Activated CD8-positive, alpha-beta memory T cell treated with anti-CD3 and anti-CD28 coated beads for 1 hour (primary cell): ENCODE measurements at places on chromosomes 5 and 9.

GRCh38 chr9:88733651-88734421, 198.9 kb downstream of the NXNL2 start:
- no peak for DNase-seq

GRCh38 chr5:142770650-142771609, 753 bp downstream of the ARHGAP26 start:
- DNase-seq: peak; percentile 11

- no peak for DNase-seq
Observed at GRCh38 chr5:129445379-129445778, 14.7 kb upstream of the ADAMTS19 start.

GRCh38 chr9:113872485-113873143, 3.5 kb upstream of the ZNF618 start:
- no peak for DNase-seq

DNA sequence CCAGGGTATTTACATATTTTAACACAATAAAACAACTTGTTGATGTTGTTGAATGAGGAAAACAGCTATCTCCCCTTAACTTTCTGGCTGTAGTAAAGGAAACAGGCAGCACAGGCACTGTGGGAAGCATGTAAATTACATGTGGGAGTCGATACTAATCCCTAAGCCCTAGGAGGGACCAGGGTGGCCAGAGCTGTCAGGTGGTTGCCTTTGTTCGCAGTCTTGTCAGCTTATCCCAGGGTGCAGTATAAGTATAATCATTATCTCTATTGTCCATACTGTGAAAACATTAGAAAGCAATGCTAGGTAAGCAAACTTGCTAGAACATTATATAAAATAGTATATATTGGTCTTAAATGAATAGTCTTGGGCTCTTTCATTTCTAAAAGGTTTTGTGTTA, 125.6 kb upstream of the RPS23 start:
- DNase-seq: no peak

DNA sequence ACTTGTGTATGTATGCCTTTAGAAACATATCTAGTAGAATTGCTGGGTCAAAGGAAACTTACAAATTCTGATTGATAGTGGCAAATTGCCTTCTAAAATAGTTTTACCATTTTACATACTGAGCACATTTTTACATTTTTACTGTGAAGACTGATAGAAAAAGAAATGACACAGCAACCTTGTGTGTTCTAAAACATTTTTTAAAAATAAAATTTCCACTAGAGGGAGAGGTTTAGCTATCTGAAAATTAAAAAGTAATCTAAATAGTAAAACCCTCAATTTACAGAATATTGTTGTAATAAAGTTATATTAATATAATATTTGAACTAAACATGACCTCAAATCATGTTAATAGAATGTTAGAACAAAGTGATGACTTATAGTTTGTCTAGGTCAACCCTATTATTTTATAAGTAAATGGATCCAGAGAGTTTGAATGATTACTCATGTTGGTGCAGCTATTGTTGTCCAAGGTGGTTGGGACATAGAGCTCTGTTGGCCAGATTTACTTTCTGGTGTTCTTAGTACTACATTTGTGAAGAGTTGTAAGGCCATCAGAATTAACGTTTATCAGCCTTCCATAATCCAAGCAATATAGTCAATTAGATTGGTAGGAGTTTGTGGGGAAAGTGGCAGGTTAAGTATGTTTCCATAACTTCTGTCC, 17.2 kb downstream of the CENPP start:
- no peak for DNase-seq

DNA sequence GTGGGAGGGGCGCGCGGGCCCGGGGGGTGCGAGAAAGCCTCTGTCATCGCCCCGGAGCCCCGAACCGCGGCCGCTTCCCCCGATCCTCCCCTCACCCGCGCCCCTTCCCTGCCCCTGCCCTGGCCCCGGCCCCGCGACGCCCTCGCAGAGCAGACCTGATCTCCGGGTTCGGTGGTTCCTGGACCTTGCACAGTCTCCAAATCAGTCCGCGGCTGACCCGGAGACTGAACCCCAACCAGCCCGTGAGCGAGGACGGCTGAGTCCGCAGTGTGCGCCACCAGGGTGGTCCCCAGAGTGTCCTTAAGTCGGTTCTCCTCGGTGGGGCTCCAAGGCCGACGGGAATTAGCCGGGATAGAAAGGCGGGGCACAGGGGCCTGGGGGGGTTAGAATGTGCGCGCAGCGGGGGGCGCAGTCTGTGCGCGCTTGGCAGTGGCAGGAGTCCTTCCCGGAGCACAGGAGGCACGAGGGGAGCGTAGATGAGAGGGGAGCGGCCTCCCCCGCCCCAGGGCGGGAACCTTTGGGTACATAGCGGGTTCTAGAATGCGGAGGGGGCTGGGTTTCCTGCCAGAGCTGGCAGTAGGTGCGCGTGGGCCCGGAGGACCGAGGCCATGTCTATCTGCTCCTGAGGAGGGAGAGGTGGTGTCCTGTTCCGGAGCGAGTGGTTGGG, 779 bp downstream of the PKN3 start:
- no peak for DNase-seq

- no peak for DNase-seq
Observed at GRCh38 chr5:5231576-5231975, 91.4 kb downstream of the ADAMTS16 start.

DNA sequence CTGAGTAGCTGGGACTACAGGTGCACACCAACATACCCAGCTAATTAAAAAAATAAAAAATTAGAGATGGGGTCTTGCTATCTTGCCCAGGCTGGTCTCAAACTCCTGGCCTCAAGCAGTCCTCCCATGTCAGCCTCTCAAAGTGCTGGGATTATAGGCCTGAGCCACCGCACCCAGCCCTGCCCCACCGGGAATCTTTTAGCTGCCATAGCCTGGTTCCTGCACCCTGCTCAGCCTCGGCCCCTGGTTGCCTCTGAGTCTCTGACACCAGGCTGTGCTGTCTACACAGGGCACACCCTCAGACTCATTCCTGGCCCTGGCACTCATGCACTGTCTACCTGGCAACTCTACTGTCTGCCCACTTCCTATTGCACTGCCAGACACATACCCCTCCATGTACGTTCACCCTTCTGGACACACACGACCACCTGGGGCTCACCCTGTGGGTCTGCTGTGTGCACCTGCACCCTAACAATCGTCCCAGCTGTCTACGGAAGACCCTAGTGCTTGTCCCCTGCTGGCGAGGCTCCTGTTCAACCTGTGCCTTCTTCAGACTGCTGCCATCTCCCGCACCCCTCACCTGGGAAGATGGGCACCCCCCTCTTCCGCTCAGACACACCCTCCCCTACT, 1.4 kb downstream of the PROP1 start:
- no peak for DNase-seq

DNA sequence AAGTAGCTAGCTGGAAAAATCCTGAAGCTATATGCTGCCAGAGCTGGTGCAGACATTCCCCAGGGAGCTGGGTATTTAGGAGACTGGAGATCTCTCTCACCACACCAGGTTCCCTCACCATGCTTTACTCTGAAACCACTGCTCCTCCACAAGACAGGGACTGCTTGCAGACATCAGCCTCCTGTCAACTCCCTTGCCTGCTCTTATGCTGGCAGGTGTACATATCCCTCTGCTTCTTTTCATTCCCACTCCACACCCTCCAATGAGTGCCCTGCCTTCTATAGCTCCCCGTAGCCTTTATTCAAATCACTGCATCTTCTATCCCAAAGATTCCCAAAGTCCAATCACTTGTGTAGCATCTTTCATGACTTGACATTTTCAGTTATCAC, 380.7 kb downstream of the NFIB start:
- no peak for DNase-seq

DNA sequence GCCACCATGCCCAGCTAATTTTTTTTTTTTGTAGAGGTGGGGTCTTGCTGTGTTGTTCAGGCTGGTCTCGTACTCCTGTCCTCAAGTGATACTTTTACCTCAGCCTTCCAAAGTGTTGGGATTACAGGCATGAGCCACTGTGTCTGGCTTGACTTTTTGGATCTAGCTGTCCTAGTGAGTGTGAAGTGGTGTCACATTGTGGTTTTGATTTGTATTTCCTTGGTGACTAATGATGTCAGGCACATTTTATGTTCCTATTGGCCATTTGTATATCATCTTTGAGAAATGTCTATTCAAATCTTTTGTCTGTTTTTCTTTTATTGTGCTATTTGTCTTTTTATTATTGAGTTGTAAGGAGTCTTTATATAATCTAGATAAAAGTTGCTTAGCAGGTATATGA, 53.5 kb upstream of the MCCC2 start:
- no peak for DNase-seq

GRCh38 chr5:56460681-56461191, 227.6 kb upstream of the ANKRD55 start:
- no peak for DNase-seq

DNA sequence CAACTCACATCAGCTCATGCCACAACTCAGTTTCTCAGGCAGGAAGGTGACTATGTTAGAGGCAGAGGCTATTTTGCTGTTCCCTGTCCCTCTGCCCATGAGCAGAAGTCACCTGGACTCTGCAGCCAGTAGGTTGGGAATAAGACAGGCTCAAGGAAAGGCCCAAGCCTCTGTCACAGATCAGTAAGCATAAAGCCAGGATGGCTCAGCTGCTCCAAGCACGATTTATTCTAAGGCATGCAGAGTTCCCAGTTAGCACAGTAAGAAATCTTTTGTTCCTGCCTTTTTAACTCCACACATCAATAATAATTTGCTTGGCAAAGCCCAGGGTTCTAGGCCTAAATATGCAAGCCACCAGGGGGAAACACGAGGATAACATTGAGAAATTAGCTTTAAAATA, 249.0 kb upstream of the ADRA1B start:
- no peak for DNase-seq

GRCh38 chr5:146745931-146746577, 132.5 kb downstream of the PPP2R2B start:
- DNase-seq: no peak

DNA sequence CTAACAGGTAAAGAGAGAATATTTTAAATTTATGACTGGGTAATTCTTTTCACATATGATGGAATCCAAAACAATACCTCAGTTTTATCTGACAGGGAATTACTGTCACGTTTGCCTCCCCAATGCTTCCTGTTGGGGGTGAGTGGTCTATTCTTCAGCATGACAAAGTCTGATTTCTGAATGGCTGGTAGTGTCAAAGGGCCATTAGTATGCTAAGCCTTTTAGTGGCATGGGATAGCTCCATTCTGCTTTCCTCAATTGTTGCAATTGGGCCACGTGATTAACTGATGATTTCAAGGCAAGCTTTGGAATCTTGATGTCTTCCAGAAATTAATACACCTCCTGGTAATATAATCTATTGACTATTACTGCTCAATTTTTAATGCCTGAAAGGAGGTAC, 14.7 kb upstream of the NDUFS4 start:
- DNase-seq: no peak

- DNase-seq: no peak
Observed at GRCh38 chr9:22073349-22073748, 64.2 kb upstream of the CDKN2B start.

DNA sequence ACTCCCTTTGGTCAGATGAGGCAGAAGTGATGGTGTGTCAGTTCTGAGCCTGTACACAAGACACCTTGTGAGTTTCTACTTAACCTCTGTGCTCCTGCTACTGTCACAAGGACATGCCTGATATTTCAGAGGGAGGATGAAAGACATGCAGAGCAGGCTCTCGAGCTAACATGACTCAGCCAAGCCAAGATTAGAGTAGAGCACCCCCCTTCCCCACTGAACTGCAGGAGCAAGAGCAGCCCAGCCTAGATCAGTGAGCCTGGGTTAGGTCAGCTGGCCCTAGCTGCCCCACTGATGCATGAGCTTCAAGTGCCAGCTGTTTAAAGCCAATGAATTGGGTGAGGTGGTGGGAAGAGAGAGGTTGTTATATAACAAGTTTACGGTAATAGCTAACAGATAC, 36.7 kb downstream of the BRINP1 start:
- no peak for DNase-seq

DNA sequence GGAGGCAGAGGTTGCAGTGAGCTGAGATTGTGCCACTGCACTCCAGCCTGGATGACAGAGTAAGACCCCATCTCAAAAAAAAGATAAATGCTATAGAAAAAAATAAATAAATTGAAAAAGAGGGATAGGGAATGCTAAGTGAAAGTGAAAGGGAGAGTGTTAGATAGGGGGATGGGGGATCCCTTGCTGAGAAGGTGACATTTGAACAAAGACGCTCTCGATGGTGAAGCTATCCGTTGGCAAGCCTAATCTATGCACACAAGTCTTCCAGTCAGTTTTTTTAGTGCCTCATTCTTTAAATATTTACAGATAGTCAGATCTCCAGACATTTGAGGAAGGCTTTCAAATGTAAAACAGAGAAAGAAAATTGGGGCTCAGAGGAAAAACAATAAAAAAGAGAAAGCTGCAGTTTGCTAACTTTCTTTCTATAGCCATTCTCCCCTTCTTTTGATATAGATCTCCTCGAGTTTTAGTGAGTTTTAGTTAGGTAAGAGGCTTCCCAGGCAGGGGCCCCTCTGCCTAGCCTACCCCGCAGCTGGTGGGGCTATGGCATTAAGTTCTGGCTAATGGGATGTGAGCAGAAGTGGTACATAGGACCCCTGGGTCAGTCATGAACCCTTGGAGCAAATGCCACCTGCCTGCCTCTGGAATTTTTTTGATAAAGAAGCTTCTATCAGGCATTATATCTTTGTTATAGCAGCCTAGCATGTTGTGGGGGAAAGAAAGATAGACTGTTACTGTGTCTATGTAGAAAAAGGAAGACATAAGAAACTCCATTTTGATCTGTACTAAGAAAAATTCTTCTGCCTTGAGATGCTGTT, 12.0 kb downstream of the GLRX start:
- DNase-seq: no peak

- no peak for DNase-seq
Observed at GRCh38 chr5:165757791-165758190, 2252.4 kb downstream of the MAT2B start.

DNA sequence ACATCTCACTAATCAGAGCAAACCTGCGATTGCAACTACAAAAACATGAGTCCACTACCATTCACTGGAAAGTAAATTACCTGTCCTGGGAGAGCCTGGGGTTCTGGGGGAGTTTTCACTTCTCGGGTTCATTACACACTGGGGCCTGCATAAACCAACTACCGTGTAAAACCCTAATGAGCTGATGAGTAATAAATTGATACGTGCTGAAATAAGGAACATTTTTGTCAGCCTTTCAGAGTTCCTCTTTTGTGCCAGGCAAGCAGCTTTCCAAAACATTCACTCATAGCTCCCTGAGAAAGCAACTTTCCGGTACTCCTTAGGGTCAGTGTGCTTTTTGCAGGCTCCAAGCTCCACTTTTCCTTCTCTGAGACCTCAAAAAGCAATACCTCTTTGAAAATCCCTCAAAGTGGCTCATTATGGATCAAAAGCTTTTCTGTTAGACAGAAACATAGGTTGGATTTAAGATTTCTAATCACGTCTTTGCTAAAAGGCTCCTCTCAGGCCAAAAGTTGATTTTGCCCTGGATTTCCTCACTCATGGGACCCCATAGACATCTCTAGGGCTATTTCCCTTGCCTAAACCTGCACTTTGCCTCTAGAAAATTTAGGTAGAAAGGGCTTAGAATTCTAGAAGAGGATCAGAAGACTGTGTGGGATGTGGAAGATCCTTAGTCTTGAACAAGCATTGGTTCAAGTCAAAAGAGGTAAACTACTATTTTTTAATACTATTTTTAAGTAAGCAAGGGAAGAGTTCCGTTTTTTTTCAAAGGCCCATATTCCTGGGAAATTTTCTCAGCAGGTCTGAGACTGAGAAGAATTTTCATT, 74.8 kb downstream of the ST8SIA4 start:
- no peak for DNase-seq
